Spinal cord (tissue), 10 donors: ENCODE measurements at places on chromosomes 1 and 21. TPM values are rescaled to one million over a fixed set of nuclear protein-coding genes. Genes with fewer than 3 reads are reported as not detected.

- no peak for DNase-seq
These were observed 16.2 kb downstream of the CCSAP start for GRCh38 chr1:229326601-229327000.

- no peak for DNase-seq
These were observed 4.7 kb upstream of the G0S2 start for GRCh38 chr1:209670441-209671082.

- no peak for DNase-seq
These were observed 161.9 kb upstream of the COL6A1 start for GRCh38 chr21:45819478-45820170.

- no peak for DNase-seq
These were observed 23.7 kb upstream of the PEF1 start for GRCh38 chr1:31668303-31668883.

- peak; percentile 53 for DNase-seq
These were observed 16.7 kb downstream of the POU3F1 start for GRCh38 chr1:38029685-38030511.

DNA sequence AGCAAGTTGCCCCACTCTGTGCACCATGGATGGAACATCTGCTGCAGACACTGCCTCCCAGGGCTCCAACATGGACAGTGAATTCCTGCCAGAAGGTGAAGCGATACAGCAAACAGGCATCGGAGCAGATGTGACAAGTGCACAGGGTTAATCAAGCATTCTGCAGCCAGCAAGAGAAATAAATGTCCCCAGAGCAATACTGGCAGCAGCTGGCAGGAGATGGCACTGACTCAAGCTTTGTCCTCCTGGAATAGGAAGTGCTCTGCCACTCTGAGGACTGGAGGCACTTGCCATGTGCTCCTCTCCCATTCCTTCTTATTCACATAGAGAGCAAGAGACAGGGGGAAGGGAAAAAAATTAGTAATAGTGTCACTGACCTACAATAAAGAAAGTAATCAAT, 402.7 kb upstream of the DAB1 start:
- DNase-seq: peak; percentile 86

DNA sequence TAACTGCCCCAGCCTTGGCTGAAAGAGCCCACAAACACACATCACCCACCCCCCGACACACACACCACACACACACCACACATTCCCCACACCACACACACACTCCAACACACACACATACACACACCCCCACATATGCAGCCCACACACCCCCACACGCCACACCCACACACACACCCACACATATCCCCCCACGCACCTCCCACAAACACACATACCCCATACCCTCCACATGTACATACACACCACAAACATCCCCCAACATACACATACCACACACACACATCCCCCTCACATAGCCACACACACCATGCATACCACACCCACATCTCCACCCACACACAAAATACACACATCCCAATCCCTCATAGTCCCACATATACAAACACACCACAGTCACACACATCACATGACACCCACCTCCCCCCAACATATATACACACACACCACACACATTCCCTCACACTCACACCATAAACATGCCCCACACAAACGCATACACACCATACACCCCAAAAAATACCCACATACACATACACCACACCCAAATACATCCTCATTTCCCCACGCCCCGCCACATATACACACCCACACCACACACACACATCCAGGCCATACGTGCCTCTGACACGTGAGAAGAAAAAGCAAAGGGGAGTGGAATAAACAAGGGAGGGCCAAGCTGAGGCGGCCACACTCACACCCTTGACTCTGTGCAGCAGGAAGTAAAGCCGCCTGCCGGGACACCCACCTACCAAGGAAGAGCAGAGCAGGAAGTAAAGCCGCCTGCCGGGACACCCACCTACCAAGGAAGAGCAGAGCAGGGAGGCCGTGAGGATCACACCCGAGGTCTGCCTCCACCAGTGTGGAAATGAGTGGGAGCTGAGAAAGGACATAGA, 53.7 kb downstream of the HSF2BP start:
- no peak for DNase-seq

GRCh38 chr1:53559854-53560580, 100.8 kb downstream of the DMRTB1 start:
- no peak for DNase-seq

GRCh38 chr1:206912445-206913095, 9.2 kb downstream of the FCMR start:
- peak; percentile 62 for DNase-seq

DNA sequence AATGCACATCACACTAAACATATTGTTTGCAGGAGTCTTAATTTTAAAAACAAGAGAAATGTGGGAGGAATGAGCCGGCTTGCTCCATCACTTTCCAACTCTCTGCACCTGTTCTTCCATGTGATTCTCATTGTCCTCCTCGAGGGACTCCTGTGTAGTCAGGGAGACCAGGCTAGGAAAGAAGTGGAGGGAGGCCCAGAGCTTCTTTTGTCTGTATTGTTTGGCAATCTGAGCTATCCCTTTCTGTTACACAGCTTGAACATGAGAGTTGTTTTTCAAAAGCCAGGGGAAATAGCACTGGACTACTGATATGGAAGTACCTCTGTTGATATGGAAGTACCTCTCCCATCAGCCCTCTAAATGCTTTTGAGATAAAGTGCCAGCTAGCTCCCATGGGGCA, 18.8 kb upstream of the LRRC8D start:
- no peak for DNase-seq

DNA sequence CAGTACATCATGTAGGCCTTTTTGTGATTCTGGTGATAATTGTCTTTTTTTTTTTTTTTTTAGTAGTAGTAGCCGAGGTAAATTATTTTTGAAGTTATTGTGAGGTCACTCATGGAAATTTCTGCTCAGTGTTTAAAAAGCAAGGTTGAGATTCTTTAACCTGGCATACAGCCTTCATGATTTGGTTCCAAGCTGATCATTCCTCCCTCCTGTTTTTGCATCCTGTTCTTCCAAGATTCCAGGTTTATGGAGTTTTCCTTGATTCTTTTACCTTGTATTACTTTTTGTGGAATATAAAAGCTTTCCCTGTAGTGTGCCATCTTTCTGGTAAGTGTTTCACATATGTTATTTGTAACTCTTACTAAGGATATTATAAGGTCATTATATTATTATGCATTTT, 9.1 kb downstream of the ZFYVE9 start:
- no peak for DNase-seq

DNA sequence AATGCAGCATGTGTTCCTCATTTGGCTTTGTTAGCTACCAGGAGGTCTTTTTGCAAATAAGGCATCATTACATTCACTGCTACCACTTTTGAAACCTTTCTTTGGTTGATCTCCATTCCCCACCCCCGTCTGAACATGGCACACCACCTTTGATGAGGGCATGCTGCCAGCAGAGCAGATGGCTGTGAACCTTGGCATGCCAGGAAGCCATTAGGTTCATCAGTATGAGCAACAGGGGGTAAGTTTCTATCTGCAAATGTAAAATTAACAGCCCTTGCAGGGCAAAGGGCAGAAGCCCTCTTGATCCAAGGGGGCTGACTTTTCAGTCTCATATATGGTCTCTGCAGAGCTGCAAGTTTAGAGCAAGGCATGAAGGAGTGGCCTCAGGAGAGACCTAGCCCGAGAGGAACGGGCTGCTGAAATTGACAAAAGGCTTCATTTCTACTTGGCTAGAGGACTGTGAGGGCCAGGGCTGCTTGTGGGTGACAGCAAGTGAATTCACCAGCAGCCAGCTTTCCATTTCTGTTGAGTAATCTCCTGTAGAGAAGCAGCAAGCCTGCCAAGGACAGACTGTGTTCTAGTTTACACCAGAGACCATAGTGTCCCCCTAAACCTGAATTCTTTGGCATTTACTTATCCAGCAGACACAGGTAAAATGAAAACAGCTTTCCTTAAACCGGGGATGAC, 127.9 kb downstream of the ZNF326 start:
- DNase-seq: no peak

- no peak for DNase-seq
These were observed 12.8 kb upstream of the PRDM2 start for GRCh38 chr1:13687151-13687715.

DNA sequence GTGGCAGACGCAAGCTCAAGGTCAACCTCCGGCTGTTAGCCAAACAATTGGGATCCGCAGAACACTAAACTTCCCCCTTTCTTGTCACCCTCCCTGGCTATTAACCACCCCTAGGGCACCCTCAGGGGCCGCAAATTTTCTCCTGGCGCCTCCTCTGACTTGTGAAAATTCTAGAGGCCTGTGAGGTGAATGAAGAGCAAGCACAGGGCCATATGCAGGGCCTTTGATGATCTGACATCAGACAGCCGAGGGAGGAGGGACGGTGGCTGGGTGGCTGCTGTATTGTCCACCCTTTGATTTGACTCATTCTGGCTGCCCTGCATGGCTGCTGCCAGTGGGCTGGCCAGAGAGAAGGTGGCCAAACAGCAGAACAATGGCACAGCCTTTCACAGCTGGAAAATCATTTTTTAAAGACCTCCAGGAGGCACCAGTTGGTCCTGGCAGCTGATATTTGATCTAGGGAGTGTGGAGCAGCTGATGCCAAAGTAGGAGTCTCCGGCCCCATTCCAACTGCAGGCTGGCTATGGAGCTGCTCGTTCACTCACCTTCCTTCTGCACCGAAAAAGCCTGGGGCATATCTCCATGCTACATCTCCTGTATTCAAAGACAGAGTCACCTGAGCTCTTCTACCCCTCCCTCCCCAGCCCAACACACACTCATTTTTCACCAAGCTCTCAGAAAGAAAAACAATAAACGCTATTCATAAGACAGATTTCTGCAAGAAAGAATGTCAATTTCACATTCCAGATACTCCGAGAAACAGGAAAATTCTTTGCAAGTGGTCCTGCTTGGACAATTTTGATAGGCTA, 44.9 kb upstream of the BARHL2 start:
- DNase-seq: no peak

DNA sequence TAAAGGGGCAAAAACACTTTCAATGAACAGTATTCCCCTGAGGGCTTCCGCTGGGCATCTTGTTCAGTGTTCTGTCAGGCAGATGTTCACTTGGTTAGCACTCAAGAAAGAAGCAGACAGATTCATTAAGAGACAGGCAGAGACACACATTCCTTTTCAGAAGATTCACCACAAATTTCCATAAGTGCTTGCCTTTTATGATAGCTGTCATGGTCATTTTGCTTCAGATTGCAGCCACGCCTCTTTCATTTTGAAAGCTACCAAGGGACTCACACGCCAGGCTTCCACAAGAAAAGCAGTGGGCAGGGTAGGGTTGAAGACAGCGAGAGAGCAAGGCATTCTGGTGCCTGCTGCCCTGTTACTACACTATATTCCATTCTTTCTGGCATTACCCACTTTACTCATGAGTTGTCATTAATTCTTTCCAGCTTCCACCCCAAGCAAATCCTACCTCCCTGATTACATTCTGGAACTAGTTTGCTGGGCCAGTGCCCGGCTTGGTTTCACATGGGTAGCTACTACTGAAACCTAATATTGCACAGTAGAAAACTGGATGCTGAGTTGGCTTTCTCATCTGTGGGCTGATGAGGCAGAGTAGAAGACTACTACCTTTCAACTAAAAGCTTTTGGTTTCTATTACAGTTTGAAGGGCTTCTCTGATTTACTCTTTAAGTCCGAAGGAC, 91.2 kb upstream of the COL24A1 start:
- DNase-seq: no peak

DNA sequence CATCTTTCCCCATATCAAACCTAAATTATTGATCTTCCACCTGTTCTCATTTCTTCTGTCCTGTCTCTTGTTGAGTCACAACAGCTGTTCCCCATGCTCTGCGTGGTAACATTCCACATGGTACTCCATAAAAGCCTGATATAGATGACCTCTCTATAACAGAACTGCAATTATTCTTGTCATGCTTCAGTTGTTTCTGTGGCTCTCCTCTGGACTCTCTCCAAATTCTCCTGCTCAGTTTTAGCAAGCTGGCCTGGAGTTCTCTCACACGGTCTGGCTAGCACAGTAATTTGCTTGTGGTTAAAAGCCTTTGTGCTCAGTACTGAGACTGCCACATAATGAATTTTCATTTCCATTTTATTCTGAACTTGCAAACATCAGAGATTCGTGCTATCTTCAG, 10.6 kb upstream of the LRRC39 start:
- peak; percentile 51 for DNase-seq

DNA sequence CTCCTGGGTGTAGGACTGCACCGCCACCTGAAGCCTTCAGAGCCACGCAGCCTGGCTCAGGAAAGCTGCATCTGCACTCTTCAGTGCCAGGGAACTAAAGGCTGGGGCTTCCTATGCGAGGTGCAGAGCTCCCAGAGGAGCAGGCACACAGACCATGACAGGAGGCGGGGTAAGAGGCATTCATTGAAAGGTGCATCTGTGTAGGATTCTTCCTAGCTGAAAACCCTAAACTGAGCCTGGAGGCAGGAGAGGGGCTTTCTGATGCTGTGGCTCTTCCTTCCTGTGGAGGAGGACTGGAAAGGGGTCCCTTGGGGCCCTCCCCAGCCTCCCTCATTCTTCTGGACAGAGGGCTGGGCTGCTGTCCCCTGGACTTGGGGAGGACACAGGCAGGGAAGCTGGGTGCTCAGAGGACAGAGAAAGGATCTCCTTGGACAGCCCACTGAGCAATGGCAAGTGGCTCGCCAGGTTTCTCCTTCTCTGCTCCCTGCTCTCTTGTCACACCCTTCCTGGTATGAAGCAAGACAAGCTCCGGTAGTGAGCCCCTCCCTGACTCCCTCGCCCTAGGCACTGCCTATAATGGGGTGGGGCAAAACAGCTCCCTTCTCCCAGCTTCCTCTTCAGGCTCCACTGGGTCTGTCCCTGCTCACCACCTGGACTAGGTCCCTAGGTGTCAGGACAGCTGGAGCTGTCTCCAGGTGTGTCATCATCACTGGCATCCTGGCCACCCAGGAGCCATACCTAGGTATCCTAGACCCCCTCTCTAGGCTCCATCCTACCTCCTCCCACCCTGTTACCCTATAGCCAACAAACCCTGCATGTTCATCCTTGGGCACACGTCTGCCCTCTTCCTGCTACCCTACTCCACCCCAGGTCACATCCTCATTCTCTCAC, 20.0 kb downstream of the S100A6 start:
- DNase-seq: no peak

- peak; percentile 73 for DNase-seq
These were observed 92.8 kb upstream of the CACNA1E start for GRCh38 chr1:181390410-181391077.

The GBP6 gene
- polyA plus RNA-seq: 0.23 TPM

The PGBD5 gene
- polyA plus RNA-seq: 22.6 TPM

The C1QB gene
- polyA plus RNA-seq: 42.7 TPM

The SPRR2A gene
- not detected for polyA plus RNA-seq

The CDC14A gene
- polyA plus RNA-seq: 6.4 TPM

The SH3BGR gene
- polyA plus RNA-seq: 8.8 TPM

The ALG6 gene
- polyA plus RNA-seq: 24.3 TPM

The AMY1A gene
- polyA plus RNA-seq: not detected

The RGL1 gene
- 29.8 TPM for polyA plus RNA-seq

The IFI44L gene
- polyA plus RNA-seq: 19.6 TPM

The PHLDA3 gene
- 75.3 TPM for polyA plus RNA-seq

The CYP4Z1 gene
- polyA plus RNA-seq: 1.3 TPM

The OR10J1 gene
- 0.06 TPM for polyA plus RNA-seq

The CTTNBP2NL gene
- 25.8 TPM for polyA plus RNA-seq

The A3GALT2 gene
- 0.33 TPM for polyA plus RNA-seq

The GON4L gene
- polyA plus RNA-seq: 42.2 TPM
